Activated naive CD4-positive, alpha-beta T cell (primary cell): ENCODE measurements at places on chromosomes 5 and 9.

DNA sequence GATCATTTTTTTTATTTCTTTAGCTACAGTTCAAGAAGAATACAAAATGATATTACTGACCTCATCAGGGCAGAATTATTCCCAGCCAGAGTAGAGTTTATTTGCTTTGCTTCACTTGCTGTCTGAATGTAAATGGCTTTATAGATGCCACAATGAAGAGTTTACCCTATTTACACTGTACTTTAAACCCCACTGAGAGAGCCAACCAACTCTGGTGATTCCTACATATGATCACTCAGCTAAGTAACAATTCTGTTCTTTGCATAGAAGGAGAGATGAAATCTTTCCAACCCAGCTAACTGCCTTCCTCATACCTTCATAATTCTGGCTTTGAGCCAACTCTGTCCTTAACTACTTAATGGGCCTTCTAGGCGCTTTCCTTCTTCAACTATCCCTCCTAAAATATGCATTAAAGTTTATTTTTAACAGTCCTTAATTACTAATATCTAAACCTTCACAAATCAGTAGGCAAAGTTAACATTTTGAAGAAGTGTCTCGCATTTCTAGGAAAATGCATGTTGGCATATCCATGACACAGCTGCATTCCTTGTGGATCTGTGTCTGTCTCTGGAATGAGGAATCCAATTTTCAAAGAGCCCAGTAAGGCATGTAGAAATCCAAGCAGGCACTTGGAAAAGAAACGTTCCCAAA is 284.8 kb upstream of the GRAMD2B start:
- no peak for DNase-seq

DNA sequence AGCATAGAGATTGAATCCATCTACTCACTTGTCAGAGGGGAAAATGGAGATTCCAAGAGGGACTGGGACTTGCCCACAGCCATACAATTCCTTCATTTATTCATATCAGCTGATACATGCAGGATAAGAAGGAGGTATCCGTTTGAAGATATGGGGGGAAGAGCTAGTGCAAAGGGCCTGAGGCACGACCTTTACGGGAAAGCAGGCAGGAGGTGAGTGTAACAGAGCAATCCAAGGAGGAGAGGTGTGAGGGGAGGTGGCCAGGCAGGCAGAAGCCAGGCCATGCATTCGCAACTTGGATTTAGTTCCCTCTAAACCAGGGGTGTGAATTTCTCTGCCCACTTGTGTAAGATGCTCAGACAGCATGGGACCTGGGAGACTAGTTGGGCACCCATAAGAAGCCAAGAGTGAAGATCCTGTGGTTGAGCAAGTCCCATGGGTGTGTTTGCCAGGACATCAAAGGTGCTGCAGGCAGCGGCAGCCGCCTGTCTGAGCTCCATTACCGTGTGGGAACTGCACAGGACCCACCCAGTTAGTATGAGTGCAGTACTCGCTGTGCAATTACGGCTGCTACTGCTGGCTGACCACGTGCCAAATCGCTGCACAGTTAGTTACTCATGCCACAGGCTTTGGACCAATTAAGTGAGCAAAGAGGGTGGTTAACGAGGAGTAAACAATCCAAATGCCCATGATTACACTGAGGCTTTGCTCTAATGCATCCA is 31.4 kb upstream of the FAT2 start:
- DNase-seq: no peak

- no peak for DNase-seq
Observed at GRCh38 chr5:139897342-139897741, 101.7 kb downstream of the PSD2 start.

- no peak for DNase-seq
Observed at GRCh38 chr9:95645579-95645978, 128.8 kb upstream of the PTCH1 start.

DNA sequence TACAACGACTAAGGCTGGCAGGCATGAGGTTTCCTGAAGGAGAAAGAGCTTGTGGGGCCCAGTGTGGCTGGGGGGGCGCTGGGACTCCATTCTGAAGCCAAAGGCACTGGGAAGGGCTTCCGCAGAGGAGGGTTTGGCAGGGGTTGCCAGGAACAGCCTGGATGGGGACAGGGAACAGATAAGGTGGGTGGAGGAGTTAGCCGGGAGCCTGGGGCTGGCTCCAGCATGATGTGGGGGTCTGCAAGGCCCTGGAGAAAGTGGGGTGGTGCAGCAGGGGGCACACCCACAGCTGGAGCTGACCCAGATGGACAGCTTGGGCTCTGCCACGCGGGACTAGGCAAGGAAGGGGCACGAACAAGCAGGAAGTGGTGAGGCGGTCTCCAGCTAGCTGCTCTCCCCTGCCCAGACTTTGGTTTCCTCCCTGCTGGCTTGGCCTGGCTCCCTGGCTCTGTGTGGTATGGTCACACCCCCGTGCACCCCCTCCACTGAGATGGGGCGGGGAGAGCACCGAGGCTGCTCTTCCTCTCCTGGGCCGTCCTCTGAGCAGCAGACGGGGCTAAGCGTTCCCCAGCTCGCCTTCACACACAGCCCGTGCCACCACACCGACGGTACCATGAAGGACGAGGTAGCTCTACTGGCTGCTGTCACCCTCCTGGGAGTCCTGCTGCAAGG is at the start of gene LTC4S:
LTC4S (plus strand) TSS at position 519 of the 672 bp plus-strand sequence; CDS start at position 614, 95 bp downstream.
- no peak for DNase-seq

GRCh38 chr5:132883261-132883834 is 9.9 kb downstream of the LEAP2 start:
- no peak for DNase-seq

DNA sequence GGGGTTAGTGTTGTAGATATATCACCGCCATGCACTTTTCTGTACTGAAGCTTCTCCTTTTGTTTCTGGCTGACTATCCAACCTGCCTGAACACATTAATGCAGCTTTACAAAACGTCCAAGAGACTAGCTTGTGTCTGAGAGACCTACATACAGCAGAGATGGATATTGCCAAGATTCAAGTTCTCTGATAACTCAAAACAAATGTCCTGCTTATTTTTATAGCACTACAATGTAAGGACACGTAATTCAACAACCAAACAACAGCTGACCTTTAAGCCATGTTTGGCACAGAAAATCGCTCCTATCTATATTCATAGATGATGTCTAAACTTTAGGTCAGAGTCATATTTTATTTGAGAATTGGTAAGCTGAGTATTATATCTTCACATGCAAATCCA is 76.2 kb upstream of the NTRK2 start:
- DNase-seq: no peak

GRCh38 chr5:1298723-1299510 is 4.0 kb upstream of the TERT start:
- DNase-seq: no peak
